ENCODE measurements at places on chromosomes 3 and 15.

DNA sequence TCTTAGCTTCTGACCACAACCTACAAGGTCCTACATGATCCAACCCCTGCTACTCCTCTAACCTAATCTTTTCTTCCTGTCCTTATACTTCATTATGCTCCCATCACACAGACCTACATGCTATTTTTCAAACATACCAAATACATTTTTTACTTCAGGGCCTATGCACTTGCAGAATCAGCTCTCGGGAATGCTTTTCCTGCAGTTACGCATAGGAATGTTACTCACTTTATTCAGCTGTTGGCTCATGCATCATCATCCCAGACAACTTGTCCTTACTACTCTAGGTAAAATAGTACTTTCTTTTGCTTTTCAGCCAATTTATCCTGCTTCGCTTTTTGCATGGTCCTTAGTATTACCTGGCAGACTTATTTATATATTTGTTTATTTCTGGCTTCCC lies 105.6 kb downstream of the OXSM start:
- DNase-seq = no peak

- no peak for DNase-seq
Measured at GRCh38 chr3:188727052-188727451, 444.7 kb upstream of the TPRG1 start.

- DNase-seq = no peak
Measured at GRCh38 chr3:105101603-105102002, 265.1 kb upstream of the ALCAM start.

DNA sequence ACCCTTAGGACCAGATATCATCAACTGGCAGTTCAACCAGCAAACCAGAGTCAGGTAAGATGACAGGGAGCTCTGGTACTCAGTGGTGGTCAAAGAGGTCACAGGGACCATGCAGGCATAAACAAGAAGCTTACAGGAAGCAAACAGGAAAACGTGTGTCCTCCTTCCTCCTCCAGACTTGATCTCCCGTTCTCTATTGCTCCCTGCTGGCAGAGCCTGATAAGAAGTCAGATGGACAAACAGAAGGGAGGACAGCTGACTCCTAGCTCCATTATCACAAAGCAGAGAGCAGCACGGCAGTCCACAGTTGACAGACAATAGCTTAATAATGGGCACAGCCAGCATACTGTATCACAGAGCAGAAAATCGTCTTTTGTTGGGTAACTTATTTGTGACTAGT lies 156.5 kb upstream of the SLC2A2 start:
- DNase-seq = no peak

DNA sequence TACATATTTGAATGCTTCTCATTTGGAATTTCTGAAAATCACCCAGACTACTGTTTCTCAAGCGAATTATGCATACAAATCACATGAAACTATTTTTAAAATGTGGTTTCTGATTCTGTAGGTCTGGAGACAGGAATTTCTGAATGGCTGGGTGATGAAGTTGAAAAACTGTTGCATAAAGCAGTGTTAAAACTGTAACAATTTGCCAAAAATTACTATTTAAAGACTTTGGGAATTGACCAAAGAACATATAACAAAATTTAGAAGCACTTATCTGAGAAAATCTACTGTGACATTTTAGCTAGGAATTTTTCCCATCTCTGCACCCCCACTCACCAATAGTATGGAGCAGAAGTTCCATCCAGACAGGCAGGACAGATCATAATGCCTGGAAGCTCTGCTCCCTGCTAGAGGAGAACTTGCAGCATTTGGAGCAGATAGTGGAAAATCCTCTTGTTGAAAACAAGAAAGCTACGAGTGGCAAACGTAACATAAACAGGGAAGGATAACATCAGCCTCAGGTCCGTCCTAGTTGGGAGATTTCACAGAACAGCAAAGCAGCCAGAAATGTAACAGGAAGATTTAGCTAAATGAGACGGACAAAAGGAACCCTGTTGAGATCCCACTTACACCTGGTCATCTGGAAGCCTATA lies 132.3 kb upstream of the MCTP2 start:
- no peak for DNase-seq
